ENCODE measurements at places on chromosomes 3 and 15.

GRCh38 chr15:70857562-70858285, 3.8 kb upstream of the LARP6 start:
- no peak for DNase-seq

- DNase-seq: no peak
Observed at GRCh38 chr3:13278783-13279531, 141.2 kb downstream of the NUP210 start.

DNA sequence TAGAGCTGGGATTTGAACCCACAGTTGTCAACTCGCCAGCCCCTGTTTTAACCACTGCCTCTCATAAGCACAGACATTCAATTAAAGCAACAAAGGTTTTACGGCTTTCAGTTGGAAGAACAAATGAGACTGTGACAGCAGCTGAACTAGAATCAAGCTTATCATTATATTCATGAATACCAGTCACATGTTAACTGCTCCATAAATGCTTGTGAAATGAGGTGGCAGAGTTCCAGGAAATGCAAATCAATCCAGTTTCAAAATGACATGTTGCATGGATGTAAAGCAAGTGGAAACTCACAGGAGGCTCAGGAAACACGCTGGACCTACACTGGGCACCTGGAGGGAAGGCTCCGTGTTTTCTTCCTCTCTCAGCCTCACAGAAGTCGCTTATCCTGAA, 3.9 kb downstream of the GP5 start:
- no peak for DNase-seq

GRCh38 chr3:133894353-133895207, 1.1 kb downstream of the RAB6B start:
- DNase-seq: no peak

DNA sequence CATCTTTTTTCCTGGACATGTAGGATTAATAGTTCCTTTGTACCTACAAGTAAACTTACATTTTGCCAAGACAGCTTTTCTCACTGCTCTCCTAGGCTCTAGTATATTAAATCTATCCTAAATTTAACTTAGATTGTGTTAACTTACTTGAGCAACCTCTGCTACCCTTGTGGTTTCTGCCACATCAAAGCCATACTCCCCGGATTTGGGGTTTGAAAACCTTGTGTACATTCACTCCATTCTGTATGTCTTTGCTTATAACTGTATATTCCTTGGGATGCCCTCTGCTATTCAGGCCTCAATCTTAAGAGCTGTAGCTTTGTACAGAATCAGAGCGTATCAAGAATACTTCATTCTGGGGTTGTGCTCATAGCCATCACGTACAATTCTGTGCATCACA, 60.4 kb downstream of the ARIH1 start:
- DNase-seq: no peak

Measured in forelimb muscle (tissue), 1 donor.